ENCODE measurements at places on chromosomes 2 and 18.

- no peak for DNase-seq
Measured at GRCh38 chr2:43333101-43333655, 106.8 kb upstream of the ZFP36L2 start.

DNA sequence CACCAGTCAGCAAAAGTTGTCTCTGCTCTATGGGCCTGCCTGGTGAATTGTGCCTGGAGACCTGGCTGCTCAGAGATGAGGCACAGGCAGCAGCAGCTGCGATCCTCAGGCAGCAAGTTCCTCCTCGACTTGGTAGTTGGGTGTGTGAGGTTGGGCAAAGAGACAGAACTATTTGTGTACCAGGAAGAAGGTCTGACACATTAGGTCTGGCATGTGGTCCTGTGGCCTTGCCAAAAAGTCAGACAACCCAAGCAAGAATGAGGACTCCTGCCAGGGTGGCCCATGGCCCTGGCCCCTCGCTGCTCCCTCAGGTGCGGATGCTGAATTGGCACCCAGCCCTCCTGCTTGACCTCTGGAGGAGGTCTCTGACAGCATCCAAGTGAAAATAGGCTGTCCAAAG lies 192.7 kb downstream of the DYSF start:
- no peak for DNase-seq

DNA sequence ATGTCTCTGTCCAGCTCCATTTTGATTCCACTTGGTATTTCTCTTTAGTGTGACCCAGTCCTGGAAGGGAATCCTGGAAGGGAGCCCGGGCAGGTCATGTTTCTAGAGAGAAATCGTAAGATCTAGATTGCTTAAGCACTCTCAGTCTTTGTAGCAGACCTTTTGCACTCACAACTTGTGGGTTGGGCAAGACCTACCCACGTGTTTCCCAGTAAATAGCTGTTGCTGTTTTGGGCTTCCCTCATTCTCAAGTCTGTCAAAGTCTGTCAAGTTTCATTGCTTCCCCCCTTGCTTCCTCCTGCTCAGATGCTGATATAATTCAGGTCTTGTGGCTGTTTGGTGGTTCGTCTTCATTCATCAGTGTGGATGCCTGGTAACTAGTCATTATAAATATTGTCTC lies 17.4 kb upstream of the NEMP2 start:
- no peak for DNase-seq

DNA sequence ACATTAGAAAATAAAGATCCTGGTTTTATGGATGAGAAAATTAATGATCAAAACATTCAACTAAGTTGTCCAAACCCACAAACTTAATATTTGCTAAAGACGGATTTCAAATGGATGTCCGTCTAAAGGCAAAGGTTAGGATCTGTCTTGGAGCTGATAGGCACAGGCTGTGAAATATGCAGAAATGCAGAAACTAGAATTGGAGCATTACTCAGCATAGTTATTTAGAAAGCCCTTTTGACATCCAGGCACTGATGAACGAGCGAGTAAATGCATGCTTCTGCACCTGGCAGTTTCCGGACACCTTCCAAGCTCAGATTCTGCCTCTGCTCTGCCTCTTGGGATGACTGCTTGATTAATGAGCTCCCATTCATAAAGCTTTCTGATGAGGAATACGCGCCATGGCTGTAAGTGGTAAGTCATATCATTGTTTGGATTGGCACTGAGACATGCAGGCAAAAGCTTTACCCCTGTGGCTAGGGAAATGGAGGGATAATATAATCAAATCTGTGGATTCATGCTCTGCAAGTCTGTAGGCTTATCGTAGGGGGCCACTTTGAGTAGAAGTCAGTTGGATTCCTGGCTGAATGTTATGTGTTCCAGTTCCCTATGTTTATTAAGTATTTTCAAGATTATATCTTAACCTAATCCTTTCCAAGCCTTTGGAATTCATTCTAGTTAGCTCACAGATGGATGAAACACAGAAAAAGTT lies 2176.3 kb upstream of the CELF4 start:
- DNase-seq, result no peak

DNA sequence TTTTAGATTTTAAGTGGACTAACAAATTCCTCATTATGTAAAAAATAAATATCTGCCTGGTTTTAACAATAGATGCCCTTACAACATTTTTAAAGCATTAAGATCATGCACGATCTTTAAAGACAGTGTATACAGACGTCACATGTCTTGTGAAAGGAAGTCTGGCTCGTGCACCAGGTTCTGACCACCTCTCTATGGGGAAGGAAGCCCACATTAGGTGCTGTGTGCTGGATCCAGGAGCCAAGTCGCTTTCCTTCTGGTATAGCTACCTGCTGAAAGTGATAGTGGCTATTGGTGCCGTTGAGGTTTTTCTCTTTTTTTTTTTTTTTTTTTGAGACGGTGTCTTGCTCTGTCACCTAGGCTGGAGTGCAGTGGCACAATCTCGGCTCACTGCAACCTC lies 116.5 kb downstream of the NCK2 start:
- DNase-seq, result no peak

DNA sequence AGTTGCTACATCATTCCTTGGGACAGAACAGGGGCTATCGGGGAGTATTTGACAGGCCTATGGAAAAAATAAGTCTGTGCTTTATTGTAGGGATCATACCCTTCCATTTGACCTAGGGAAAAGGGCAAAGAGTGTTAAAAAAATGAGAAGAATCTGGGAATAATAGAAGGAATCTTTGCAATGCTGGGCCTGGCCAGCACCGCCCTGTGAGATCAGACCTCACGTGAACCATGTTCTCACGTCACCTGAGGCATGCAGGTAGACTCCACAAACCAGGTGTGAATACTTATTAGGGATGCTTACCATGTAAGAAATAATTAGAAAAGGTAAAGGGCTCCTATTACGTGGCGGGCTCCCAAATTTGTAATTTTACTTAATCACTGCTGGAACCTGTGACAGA lies 177.5 kb upstream of the GATA6 start:
- DNase-seq, result no peak

- no peak for DNase-seq
Measured at GRCh38 chr2:148561389-148561788, 83.2 kb upstream of the EPC2 start.

DNA sequence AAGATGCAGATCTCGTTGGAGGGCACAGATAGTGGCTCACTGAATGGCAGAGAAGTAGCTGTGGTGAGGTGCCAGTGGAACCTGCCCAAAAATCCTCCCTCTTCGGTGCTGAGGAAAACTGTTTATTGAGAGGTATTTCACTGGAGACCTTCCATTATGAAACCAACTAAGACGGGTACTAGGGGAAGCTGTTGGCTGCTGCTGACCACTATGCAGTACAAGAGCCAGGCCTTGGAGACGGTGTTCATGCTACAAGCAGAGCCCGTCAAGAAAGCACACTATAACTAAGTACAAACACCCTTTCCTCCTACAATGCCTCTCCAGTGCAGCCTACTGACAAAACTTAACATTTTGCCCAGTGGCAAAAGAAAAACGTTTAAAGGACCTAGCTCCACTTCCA lies 4.6 kb downstream of the ARL5A start:
- DNase-seq, result no peak

DNA sequence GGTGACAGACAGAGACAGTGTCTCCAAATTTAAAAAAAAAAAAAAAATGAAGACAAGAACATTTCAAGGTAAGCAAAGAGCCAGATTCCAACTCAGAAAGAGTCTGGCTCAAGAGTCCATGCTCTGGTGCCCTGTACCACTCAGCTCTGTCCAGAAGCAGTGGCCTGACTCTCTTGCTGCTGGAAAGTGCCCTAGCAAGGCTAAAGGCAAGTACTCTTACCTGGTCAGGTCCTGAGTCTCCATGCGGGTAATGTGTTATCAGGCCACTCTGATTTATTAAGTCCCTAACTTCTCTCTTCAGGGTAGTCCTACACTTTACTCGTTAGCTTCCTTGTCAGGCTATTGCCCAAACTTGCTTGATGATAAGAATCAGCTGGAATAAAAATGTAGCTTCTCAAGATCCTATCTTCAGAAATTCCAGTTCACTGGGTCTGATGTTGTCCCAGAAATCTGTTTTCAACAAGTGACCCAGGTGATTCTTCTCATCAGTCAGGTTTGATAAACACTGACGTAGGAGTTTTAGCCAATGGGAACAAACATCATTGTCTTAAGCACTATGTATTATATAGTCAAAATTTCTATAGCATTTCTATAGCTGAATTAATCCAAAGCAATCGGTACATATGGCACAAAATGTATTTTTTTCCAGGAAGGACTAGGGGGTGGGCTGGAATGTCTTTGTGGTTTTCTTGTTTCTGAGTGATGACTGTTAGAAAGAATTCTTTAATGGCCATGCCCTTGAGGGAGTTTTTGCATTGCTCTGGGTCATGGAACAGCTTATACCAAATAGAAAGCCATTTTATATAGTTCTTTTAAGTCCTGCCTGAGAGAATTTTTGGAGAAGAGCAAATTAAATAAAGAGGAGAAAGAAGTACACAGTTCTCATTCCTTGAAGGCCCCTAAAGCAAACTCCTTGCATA lies 139.9 kb upstream of the DNMT3A start:
- no peak for DNase-seq

- peak; percentile 70 for DNase-seq
Measured at GRCh38 chr18:45666520-45666919, 51.2 kb downstream of the SLC14A2 start.

- no peak for DNase-seq
Measured at GRCh38 chr2:20592106-20593071, 58.5 kb downstream of the HS1BP3 start.

DNA sequence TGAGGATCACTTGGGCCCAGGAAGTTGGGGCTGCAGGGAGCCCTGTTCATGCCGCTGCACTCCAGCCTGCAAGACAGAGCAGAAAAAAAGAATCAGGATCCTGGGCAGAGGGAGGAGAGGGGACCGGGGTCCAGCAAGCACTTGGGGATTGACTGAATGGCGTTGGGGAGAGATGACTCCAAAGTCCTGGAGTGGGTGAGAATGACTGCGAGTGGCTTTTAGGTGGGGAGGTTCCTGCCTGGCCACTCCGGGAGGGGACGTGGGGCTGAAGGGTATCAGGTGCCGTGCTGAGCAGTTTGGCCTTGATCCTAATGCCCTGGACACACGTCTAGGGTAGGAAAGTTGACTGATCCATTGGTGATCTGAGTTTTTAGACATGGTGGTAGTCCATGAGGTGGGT lies 3.5 kb upstream of the NFATC1 start:
- no peak for DNase-seq

- no peak for DNase-seq
Measured at GRCh38 chr2:193966590-193966989, 1690.4 kb upstream of the SLC39A10 start.

- DNase-seq, result no peak
Measured at GRCh38 chr2:96354492-96354891, 18.9 kb downstream of the NCAPH start.

- DNase-seq, result no peak
Measured at GRCh38 chr2:51613-52012, 5.3 kb upstream of the FAM110C start.

GRCh38 chr2:133766164-133766832 lies 198.0 kb upstream of the NCKAP5 start:
- no peak for DNase-seq

GRCh38 chr2:84288293-84288692 lies 170.8 kb downstream of the SUCLG1 start:
- DNase-seq, result no peak

GRCh38 chr2:120192280-120192679 lies 30.9 kb downstream of the TMEM185B start:
- no peak for DNase-seq

DNA sequence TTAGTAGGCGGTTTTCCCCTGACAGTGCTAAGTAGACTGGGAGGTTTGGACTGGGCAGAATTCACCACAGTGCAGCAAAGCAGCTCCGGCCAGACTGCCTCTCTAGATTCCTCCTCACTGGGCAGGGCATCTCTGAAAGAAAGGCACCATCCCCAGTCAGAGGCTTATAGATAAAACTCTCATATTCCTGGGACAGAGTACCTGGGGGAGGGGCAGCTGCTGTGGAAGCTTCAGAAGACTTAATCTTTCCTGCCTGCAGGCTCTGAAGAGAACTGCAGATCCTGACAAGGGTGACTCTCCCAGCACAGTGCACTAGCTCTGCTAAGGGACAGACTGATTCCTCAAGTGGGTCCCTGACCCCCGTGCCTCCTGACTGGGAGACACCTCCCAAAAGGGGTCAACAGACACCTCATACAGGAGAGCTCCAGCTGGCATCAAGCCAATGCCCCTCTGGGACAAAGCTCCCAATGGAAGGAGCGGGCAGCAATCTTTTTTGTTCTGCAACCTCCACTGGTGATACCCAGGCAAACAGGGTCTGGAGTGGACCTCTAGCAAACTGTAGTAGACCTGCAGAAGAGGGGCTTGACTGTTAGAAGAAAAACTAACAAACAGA lies 266.8 kb upstream of the CRIM1 start:
- no peak for DNase-seq

- DNase-seq, result no peak
Measured at GRCh38 chr2:128779301-128780095, 460.8 kb upstream of the HS6ST1 start.

DNA sequence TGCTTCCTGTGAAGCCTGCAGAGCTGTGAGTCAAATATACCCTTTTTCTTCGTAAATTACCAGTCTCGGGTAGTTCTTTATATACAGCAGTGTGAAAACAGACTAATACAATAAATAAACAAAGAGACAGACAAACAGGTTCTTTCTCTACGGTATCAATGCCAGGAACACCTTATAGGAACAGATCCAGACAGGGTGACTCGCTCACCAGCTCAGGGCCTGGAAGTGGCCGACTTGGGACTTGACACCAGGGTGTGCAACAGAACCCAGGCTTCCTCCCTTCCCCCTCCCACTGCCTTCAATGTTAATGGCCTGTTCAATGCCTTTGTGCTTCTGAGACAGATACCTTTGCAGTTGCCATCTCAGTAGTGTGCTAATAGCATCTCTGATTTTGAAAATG lies 309.5 kb downstream of the ALK start:
- DNase-seq, result no peak

DNA sequence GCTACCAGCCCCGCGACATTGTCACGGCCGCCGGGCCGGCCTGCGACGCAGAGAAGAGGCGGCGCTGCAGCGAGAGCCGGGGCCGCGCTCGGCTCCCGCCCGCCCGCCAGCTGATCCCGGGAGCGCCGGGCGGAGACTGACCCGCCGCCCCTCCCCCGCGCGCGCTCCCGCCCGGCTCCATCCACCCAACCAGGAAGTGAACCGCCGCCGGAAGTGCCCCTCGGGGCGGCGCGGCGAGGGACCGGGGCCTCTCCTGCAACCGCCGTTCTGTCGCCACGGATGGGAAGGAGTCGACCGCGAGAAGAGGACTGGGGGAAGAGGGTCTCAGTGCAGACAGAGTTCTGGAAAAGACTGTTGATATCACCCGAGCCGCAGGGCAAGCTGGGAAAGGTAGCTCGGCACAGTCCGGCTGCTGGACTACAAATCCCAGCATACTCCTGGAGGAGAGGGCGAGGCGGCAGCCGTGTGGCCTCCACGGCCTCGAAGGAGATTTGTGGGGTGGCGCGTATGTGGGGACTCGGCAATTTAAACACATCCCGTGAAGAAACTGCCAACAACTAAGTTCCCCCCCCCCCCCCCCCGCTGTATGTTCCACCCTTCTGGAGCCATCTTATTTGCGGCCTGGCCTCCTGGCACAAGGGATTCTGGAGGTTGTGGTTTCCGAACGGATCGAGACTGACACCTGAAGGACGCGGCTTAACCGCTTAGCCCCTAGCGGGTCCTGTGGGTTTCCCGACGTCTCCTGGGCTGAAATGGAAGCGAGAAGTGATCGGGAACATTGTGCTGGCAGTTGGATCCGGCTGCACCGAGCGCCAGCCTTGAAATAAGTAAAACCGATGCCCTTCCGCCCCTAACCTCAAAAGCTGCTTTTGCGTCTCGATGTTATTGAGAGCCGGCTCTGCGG lies at the start of gene AAK1:
TSS of gene AAK1 (minus strand) at position 138 of the 904 bp plus-strand sequence. CDS start 699 bp downstream, outside the sequence.
- peak; percentile 91 for DNase-seq

Measured in hematopoietic multipotent progenitor cell treated with erythropoietin and hydrocortisone succinate and interleukin-3 and kit ligand, for 8 days (in vitro differentiated cells).